ENCODE measurements at places on chromosomes 7 and 10.

DNA sequence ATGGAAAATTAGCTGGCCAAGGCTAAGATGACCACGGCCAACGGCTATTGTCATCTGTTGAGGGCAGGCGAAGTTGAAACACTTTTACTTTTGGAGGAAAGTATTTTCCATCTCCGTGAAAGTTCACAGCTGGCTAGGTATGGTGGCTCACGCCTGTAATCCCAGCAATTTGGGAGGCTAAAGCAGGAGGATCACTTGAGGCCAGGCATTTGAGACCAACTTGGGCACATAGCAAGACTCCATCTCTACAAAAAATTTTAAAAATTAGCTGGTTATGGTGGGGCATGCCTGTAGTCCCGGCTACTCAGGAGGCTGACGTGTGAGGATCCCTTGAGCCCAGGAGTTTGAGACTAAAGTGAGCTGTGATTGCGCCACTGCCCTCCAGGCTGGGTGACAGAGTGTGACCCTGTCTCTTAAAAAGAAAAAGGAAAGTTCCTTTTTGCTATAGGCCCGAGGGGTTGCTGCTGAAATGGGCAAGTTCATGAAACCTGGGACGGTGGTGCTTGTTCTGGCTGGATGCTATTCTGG lies 85.5 kb upstream of the MKLN1 start:
- DNase-seq: no peak

DNA sequence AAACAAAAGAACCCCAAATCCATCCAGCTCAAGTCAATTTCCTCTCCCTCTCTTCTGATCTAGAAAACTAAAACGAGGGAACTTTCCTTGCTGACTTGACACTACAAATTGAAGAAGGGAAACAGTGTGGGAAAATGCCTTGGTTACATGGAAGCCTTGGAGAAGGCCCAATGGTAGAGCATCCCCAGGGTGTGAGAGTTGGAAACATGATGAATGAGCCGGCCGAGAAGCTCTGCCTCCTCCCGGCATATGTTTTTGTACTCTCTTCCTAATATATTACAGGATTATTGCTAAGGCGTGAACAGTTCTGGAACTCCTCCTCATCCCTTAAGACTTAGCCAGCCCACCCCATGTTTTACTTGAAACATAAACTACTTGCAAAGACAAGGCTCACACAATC lies 618.2 kb upstream of the MGMT start:
- no peak for DNase-seq

DNA sequence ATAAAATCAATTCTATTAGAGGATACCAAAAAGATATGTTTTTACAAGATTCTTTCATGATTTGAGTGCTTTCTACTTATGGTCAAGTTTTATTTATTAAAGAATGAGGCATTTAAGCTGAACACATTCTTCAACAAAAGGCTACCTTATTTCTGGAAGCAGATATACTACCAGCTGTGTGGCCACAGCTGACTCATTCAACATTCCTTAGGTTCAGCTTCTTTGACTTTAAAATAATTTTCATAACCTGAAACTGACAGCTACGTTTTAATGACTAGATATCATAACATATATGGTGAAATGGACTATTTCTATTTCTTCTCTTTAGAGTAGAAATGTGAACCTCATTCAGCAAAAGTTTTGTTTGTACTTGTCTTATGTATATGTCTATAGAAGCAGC lies 414.2 kb upstream of the SEMA3C start:
- no peak for DNase-seq

DNA sequence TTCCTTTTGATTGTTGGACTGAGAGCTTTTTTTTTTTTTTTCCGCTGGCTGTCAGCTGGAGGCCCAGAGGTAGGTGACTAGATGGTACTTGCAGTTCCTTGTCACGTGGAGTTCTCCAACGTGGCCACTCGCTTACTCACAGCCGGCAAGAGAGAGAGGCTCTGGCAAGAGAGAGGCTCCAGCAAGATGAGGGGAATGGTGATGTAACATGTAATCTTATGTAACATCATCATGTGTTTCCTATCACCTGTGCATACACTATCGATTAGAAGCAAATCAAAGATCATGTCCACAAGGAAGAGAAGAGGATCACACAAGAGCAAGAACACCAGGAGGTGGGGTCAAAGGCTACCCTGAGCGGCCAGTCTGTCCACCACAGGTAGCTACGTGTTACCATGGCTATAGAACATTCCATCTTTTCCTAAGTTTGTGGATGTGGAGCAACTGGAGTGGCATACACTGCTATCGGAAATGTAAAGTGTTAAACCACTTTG lies 4.0 kb upstream of the BORCS7 start:
- DNase-seq: no peak

DNA sequence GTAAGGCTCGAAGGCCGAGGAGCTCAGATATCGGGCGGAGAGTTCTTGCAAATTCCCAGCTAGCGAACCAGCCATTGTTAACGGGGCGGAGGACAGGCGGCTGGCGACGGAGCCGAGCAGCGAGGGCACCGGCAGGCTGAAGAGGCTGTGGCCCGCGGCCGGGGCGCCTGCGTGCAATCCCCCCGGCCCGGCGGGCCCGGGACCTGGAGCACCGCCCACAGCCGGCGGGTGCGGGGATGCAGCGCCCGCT lies 4.1 kb downstream of the VAX1 start:
- DNase-seq: no peak

- DNase-seq: no peak
These were observed 3.9 kb downstream of the GLUD1 start for GRCh38 chr10:87090779-87091178.

- DNase-seq: no peak
These were observed 317.4 kb downstream of the KIF20B start for GRCh38 chr10:90018819-90019218.

DNA sequence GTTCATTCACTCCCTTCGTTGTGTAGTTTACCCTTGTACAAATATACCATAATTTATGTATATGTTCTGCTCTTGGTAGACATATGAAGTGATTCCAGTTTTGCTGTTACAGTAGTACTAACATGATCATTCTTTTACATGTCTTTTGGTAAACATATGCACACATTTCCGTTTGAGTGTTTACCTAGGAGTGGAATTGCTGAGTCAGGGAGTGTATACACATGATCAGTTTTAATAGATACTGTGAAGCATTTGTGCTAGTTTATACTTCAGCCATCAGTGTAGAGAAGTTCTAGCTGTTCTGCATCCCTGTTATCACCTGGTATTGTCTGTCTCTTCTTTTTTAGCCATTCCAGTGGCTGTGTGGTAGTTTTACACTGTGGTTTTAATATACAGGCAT lies 34.5 kb upstream of the CYP26C1 start:
- no peak for DNase-seq

DNA sequence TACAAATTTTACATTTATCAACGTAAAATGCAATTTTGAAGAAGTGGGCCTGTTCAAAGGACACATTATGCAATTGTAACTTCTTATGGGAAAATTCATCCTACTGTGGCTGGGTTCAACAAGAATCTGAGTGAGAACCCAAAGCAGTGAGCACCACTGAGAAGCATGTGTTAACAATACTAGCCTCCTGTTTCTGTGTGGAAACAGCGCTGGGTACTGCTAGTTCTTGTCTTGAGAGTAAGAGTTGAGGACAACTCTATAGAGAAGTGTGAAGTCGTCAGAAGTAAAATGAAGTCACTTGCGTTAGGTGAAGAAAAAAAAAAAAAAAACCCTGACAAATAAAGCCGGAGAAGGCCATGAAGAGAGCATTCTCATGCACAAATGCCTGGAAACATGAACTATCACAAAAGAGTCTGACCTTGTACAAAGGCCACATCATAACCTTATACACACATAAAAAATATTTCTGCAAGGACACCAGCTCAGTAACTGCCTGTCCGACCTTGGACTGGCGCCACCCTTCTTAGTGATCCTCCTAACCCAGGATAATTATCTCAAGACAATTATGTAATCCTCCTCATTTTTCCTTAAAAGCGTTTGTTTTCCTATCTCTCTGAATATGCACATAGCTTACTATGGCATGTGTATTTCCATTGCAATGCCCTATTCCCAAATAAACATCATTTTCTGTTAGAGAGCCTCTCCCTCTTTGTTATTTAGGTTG lies 554.9 kb downstream of the HTR7 start:
- no peak for DNase-seq

DNA sequence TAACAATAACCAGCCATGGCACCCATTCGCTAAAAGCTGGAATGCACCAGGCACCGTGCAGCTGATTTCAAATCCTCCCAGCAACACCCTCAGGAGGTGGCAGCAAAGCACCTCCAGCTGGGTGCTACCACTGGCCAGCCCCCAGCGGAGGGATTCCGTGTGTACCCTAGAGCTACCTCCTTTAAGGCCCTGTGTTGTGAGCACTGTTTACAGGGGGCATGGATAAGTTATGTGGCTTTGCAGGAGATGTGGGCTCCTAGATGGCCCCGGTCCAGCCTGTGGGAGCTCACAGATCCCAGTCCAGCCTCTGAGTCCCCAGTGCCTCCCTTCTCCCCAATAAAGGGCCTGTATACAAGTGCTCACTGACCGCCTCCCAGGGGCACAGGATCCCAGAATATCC lies 27.1 kb downstream of the TNRC18 start:
- DNase-seq: no peak

GRCh38 chr7:46011059-46011458 lies 90.0 kb upstream of the IGFBP3 start:
- no peak for DNase-seq

GRCh38 chr10:9234191-9234590 lies 1179.7 kb downstream of the GATA3 start:
- DNase-seq: no peak

- DNase-seq: no peak
These were observed 163.7 kb downstream of the DIP2C start for GRCh38 chr10:525565-526315.

GRCh38 chr7:125878235-125878956 lies 948.8 kb upstream of the POT1 start:
- DNase-seq: no peak

- no peak for DNase-seq
These were observed 5.3 kb upstream of the SFRP5 start for GRCh38 chr10:97777143-97777542.

GRCh38 chr10:110811791-110812581 lies 59.7 kb upstream of the PDCD4 start:
- no peak for DNase-seq

DNA sequence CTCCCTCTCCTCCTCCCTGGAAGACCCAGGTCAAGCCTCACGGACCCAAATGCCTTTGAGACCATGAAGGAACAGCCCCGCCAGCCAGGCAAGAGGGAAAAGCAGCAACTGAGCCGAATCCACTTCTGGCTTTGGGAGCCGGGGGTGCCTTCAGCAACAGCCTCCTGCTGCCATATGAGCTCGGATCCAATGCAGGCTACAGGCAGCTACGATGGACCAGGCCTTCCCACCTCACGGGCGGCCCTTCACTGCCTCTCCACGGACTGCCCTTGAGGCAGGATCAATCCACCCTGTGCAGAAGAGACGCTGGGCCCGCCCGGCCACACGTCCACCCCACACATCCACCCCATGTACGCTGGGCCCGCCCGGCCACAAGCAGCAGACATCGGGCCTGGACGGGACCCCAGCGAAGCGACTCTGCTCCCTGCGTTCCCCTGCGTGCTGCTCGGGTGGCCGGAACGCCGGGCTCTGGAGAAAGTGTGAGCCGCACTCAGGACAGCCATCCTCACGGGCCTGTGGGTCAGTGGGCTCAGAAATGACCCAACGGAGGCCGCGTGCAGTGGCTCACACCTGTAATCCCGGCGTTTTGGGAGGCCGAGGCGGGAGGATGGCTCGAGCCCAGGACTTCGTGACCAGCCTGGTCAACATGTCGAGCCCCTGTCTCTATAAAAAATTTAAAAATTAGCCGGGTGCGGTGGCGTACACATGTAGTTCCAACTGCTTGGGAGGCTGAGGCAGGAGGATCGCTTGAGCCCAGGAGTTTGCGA lies 82.0 kb downstream of the FOXL3 start:
- no peak for DNase-seq

DNA sequence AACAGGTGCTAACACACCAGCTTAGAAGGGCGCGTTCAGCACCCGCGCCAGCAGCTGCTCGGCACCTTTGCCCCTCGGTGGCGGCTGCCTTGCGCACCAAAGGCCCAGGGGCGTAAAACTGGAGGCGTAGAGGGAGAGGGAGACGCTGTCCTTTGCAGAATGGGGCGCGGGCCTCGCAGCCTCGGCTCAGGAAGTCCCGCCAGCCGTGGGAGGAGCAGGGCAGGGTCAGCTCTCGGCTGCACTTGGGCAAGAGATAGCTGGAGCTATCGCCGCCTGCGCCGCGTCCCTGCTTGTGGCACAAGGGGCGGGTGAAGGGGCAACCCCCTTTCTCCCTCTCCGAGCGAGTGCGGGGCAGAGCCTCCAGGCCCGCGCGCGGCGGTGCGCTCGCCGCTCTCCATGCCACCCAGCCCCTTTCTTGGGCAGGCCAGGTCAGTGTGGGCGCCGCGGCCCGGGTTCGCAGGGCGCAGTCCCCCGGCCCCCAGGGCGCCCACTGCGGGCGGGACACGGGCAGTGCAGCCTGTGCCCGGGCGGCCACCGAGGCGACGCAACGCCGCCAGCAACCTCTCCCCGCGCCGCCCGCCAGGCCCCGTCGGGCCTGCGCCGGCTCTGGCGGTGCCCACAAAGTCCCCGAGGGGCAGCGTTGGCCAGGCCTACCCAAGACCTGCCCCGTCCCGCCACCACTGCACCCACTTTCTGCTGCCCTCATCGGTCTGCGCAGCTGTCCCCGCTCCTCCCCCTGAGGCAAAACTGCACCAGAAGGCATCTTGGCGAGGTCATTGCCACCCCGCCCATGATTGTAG lies 4.1 kb downstream of the NEUROD6 start:
- DNase-seq: no peak

- no peak for DNase-seq
These were observed 13.7 kb upstream of the WAPL start for GRCh38 chr10:86535132-86535882.

- DNase-seq: no peak
These were observed 108.8 kb downstream of the ACTR3B start for GRCh38 chr7:152868122-152869040.

GRCh38 chr10:74955796-74956195 lies 129.4 kb downstream of the KAT6B start:
- DNase-seq: no peak

GRCh38 chr10:97210543-97210960 lies 24.8 kb upstream of the SLIT1 start:
- peak; percentile 22 for DNase-seq
